ENCODE measurements at places on chromosomes 6 and 20.

GRCh38 chr20:57415771-57416170, 24.6 kb downstream of the RBM38 start:
- no peak for DNase-seq

DNA sequence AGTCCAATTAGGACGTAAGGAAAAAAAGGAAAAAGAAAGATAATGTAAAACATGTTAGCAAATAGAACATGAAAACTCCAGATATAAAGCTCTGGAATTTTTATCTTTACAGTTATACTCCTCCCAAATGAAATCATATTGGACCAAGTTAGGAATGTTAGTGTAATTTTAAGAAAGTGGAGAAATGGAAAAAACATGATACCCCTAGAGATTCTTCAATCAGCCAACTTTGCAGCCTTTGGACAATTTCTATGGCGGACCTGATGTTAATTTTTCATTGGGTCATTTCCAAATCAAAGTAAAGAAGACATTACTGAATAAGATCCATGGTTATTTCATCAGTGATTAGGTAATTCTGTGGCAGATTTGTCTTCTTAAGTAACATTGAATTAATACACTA, 748.7 kb downstream of the RFPL4B start:
- no peak for DNase-seq

- DNase-seq: no peak
Measured at GRCh38 chr6:166640342-166641043, 13.4 kb upstream of the RPS6KA2 start.

DNA sequence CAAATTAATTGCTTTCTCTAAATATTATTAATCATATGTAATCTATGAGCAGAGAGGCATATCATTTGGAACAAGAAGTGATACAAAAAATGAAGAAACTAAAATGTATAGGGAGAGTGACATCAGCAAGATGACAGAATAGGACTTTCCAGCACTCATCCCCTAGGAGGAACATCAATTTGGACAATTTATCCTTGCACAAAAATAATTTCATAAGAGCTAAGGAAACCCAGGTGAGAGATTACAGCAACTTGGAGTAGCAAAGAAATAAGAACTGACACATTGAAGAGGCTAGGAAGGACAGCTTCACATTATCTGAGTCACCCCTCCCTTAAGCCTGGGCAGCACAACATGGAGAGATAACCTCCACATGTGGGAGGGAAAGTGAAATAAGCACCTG, 347.5 kb downstream of the MAFB start:
- no peak for DNase-seq

DNA sequence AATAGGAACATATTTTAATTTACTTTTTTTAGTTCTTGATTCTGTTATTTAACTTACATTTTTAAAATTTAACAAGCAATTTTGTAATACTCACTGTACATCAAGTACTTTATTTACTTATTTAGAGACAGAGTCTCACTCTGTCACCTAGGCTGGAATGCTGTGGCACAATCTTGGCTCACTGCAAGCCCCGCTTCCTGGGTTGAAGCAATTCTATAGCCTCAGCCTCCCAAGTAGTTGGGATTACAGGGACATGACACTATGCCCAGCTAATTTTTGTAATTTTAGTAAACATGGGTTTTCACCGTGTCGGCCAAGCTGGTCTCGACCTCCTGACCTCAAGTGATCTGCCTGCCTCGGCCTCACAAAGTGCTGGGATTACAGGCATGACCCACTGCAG, 7.0 kb downstream of the BTN3A3 start:
- no peak for DNase-seq

GRCh38 chr6:106064142-106064541, 22.0 kb upstream of the PRDM1 start:
- DNase-seq: no peak

DNA sequence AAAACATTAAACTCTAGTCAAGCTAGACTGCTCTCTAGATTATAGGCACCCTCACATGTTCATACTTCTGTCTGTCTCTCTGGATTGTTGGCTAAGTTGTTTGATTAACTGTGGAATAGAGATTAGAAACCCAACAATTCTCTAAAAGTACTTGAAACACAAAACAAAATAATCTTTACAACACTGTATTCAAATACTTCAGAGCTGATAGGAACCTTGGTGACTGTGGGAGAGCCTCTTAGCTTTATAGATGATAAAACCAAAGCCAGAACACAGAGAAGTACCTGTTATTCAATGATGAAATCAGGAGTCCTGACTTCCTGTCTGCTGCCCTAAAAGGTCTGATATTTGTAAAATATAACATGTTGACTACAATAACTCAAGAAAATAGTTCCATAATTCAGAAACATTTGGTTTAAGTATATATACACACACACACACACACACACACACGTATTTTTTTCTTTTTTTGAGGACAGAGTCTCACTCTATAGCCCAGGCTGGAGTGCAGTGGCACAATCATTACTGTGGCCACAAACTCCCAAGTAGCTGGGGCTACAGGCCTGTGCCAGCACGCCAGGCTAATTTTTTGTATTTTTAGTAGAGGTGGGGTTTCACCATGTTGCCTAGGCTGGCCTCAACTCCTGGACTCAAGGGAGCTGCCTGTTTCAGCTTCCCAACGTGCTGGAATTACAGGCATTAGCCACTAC, 222.0 kb downstream of the FUT9 start:
- DNase-seq: no peak

DNA sequence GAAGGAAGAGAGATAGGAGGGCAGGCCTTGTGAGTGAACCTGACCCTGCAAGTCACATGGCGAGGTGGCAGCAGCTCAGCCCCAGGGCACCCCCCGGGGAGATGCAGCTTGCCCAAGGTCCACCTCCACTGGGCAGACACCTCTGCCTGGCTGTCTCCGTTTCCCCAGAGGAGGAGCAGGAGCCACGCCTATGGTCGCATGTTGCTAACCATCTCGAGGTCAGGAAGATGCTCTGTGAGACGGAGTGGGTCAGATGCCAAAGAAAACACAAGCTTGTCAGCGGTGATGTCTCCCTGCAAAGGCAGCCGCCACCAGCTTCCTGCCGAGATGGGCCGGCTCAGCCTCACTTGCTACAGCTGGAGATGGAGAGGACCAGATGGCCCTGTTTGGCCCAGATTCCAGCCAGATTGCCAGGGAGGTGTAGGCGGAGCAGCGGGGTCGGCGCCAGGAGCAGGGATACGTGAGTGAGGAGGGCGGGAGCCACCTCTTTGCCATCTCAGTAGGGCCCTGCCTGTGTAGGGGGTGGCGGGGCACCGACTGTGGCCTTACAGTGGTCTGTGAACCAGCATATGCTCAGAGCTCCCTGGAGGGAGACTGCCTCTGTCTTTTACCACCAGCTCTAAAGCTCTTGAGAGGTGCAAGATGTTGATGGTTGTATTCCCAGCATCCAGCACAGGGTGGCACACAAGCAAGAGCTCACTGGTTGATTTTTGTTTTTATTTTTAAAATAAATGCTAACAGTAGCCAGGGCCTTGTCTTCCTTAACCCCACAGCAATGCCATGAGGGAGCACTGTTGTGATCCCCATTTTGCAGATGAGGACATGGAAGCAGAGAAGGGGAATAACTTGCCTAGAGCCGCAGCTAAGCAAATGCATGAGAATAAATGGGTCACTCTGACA, 42.9 kb upstream of the FAM83D start:
- DNase-seq: no peak

DNA sequence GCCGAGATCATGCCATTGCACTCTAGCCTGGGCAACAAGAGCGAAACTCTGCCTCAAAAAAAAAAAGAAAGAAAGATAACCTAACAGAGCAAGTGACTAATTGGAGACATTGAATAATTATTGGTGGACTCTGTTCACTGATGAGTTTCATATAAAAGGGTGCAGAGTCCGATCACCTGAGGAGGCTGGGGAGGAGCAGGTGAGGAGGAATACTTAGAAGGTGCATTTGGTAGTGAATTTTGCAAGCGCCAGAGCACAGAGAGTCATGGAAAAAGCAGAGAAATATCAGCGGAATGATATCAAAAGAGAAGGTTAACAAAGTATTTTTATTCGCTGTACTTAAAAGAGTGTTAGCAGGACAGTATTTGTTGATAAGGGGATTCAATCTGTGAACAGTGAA, 44.4 kb downstream of the CD2AP start:
- no peak for DNase-seq

DNA sequence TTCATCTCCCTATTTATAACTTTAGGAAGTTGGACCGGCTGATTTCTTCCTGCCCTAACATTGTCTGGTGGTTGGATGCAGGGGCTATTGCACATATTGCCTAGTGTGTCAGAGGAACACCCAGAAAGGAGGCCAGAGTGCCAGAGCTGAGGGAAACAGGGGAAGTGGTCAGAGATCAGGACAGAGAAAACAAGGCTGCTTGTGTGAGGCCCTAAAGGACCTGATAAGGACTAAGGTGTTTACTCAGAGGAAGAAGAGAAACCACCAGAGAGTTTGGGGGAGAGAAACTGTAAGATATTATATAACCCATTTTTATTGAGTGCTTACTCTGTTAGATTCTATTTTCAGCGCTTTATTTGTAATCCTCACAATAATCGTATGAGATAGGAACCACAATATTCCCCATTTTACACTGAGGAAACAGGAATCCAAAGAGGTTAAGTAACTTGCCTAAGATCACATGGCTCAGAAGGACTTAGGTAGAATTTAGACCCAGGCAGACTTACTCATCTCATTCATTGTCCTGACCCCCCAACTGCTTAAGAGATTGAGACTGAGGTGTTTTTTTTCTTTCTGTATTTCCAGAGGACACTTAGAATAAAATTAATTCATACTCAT, 54.0 kb upstream of the REV3L start:
- DNase-seq: no peak

- no peak for DNase-seq
Measured at GRCh38 chr6:156620331-156620730, 156.8 kb upstream of the ARID1B start.

DNA sequence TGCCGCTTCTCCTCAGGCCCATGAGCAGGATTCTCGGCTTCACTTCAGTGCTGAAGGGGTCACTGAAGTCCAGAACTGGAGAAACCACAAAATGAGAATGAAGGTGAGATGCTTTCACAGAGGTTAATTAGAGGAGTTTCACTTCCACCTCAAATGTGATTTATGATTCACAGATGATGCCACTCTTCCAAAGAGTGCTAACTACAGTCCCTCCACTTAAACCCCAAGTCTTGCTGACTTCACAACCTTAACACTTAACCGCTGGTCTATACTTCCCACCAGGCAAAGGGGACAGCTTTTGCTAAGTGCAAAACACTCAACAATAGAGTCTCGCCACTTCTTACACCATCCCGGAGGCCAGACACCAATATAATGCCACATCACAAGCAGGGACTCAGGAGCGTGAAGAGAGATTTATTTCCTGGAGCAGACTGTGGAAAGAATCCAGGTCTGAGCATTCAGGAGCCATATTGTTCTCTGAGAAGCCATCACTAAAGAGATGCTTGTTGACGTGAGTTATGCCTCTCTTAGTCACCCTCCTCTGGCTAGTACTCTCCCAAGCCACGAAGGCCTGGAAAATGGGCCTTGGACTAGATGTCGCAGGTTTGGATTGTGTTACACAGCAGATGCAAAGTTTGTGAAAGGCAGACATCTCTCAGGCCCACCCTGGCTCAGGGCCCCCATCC, 24.4 kb downstream of the RRAGD start:
- DNase-seq: no peak

- DNase-seq: no peak
Measured at GRCh38 chr6:112660626-112661025, 313.5 kb downstream of the RFPL4B start.

DNA sequence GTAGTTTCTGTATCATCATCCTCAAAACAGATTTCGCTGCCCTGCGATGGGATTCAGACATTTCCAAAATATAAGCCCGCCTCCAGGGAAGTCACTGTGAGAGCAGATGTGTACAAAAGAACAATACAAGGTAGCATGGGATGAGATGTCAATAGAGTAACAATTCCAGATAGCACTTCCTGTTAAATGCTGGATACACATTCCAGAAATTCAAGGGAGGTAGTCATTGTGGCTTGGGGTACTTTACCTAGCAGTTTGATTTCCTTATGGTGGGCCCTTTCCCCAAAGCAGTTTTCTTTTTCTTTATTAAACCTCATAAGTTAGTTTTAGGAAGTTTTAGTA, 2.5 kb downstream of the RNF217 start:
- DNase-seq: no peak

- DNase-seq: no peak
Measured at GRCh38 chr6:53066077-53066417, 843 bp downstream of the FBXO9 start.

- peak; percentile 42 for DNase-seq
Measured at GRCh38 chr6:115891111-115891669, 169.5 kb downstream of the FRK start.

- DNase-seq: no peak
Measured at GRCh38 chr6:34745277-34746103, 11.8 kb upstream of the SNRPC start.

DNA sequence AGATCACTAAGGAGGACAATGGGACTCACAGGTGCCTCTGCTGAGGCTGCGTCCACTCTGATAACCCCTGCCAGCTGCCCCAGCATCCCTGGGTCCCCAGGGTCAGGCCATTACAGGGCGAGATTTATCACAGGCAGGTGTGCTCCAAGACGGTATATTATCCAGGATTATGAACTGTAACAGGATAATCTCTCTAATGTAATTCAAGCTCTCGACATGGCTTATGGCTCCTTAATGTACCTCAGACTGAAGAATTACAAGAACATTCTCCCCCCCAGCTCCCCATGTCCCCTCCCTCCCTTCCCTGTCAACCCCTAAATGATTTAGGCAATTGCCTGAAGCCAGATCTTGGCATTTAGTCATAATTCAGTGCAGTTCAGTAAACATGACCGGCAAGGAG, 86.8 kb downstream of the NCR2 start:
- DNase-seq: no peak

DNA sequence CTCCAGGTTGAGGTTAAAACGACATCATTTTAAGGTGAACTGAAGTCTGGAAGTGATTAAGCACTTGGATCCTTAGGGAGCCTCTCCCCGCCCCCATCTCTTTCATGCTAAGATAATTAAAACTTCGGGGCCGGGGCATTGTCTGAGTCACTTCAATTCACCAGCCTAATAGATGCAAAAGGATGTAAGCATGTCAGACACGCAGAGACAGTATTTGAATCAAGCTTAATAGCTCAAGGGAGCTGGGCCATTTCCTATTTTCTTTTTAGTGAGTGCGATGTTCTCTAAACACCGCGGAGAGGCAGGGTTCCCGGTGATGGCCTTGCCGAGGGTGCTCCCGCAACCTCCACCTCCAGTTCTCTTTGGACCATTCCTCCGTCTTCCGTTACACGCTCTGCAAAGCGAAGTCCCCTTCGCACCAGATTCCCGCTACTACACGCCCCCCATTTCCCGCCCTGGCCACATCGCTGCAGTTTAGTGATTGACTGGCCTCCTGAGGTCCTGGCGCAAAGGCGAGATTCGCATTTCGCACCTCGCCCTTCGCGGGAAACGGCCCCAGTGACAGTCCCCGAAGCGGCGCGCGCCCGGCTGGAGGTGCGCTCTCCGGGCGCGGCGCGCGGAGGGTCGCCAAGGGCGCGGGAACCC, 516 bp upstream of the IRF4 start:
- DNase-seq: peak; percentile 13

GRCh38 chr20:61048302-61048701, 203.8 kb upstream of the CDH4 start:
- DNase-seq: no peak

DNA sequence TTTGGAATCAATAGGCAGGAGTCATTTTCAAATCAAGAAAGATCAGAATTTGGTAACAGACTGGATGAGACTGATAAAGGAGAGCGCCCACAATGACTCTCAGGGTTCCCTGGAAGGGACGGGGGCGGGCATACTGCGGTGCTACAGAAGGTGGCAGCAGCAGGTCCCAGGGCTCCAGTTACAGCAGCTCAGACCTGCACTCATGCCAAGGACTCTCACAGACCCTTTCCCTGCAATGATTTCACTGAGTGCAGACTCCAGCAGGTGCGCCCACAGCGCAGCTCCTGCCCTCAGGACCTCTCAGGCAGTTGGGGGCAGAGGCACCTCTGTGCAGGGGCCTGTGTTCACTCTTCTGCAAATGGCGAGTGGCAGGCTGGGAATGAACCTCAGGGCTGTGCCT, 359.8 kb downstream of the ZFAND3 start:
- no peak for DNase-seq

Measured in fibroblast of skin of left quadriceps (primary cell).